Activated CD4-positive, alpha-beta T cell treated with anti-CD3 and anti-CD28 coated beads, Interleukin-2, amount 50 U/mL, for 1 hour (primary cell): ENCODE measurements at places on chromosomes 3 and 15.

- peak; percentile 23 for DNase-seq
Observed at GRCh38 chr3:12875857-12876836, 34.8 kb upstream of the RPL32 start.

- DNase-seq, result no peak
Observed at GRCh38 chr15:31517711-31518110, 191.1 kb downstream of the KLF13 start.

DNA sequence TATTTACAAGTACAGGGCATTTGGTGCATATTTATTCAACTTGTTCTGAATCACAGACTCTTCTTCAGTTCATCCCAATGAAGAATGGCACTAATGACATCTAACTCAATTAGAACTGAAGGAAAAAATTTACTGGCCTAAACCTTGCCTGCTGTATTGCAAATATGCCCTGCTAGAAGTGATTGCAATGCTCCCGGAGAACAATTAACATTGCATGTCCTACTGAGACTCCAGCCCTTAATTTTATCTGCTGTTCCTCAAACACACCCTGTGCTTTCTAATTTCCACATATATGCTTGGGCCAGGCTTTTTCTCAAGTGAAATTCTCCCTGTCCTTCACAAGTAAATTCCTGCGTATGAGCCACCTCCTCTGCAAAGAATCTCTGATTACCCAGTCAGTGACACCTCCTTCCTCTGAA is 8.3 kb downstream of the ACKR4 start:
- DNase-seq, result no peak

- no peak for DNase-seq
Observed at GRCh38 chr15:80514071-80514780, 110.0 kb downstream of the ARNT2 start.

GRCh38 chr3:197487911-197488391 is 67.8 kb downstream of the BDH1 start:
- no peak for DNase-seq

DNA sequence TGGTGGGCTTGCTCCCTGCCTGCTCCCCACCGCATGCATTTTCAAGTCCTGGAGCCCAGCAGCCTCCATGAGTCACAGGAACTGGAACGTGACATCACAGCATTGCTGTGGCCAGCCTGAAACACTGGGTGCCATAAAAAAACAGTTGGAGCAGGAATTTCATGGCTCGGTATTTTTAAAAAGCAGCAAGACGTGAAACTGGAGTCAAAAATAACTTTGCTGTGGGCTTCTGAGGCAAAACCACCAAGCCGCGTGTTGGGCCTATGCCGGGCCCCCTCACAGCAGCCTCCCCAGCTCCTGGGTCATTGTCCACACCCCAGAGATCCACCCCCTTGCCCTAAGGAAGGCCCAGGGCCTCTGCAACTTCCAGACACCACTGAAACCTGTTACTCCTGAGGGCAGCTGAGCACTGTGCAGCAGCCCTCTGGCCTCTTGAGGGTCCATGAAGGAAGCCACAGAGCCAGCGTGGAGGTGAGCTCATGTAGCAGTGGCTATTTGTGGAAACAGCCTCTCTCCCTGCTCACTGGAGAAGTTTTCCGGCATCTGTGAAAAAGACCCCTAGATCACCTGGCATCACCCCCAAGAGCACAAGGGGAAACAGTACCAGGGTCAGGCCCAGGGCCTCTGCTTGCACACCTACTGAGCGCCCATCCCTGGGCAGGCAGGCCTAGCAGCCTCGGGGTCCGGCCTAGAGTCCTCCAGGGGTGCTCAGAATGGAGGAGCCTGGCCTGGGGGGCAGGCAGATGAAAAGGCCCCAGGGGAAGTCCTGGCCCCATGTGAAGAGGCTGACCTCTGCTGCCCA is 34.0 kb upstream of the DUSP7 start:
- DNase-seq, result no peak

GRCh38 chr15:30984542-30984941 is 6.9 kb downstream of the MTMR10 start:
- DNase-seq, result no peak

GRCh38 chr15:41161336-41161735 is 45.3 kb upstream of the INO80 start:
- no peak for DNase-seq

DNA sequence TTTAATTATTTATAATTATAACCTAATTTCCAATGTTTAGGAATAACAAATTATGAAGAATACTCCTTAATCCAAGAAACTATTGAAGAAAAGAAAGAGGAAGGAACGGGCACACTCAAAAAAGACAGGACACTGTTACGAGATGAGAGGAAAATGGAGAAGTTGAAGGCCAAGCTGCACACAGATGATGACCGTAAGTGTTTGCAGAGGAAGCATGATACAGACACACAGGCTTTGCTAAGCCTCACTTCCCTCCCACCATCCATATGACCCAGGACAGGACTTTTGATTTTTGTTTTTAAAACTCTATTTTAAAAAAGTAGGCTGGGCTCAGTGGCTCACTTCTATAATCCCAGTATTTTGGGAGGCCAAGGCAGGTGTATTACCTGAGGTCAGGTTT is 389.4 kb upstream of the TPM1 start:
- DNase-seq, result no peak

DNA sequence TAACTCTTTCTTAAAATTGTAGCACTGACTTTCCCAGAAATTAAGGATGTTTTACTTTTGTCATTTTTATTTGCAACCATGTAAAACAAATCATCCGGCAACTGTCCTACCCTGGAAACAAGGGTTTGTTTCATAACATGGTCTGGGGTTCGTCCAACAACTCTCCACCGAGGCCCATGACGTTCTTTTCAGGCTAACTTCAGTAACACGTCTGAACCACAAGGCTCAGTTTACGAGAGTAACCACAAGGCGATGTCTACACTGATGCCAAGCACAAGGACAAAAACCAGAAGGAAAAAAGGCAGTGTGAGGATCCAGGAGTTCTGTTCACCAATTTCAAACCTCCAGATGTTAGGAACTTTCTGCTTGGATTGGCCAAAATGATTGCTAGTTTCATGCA is 546.1 kb downstream of the NTRK3 start:
- no peak for DNase-seq

GRCh38 chr3:14411988-14412387 is 9.6 kb downstream of the SLC6A6 start:
- no peak for DNase-seq

GRCh38 chr3:30864836-30865235 is 29.6 kb downstream of the GADL1 start:
- DNase-seq, result no peak

GRCh38 chr15:45710657-45711056 is 75.8 kb downstream of the SQOR start:
- DNase-seq, result no peak

DNA sequence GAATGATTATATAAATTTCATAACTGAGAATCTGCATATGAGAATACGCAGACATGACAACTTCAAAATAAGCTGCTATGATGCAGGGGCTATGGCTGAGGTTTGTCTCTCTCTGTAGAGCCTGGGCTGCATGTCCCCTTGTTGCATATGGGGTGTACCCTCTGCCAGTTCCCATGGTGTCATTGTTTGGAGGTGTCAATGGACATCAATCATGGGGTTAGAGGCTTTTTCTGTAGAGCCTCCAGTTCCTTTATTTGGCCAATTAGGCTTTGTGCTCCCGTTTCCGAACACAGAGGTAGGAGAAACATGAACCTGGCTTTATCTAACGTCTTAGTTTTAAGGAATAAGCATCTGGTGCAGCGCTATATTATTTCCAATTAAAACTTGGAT is 77.3 kb upstream of the RARB start:
- no peak for DNase-seq

DNA sequence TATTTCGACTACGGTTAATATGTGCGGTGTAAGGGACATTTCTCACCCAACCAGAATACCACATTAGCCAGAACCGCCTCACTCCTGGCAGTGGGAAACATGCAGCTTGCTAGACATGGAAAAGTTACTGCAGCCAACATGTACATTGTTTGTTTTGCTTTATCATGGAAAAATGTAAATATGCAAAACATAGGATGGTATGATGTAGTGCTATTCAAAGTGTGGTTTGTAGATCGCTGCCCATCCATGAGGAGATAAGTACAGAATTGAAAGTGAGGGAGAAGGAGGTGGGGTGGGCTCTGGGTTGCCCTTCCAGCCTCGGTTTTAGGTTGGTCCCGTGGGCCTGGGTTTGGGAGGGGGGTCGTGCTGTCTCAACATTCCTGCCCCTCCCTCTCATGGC is 42.5 kb upstream of the SPESP1 start:
- no peak for DNase-seq

- DNase-seq, result no peak
Observed at GRCh38 chr15:50633653-50634052, 52.9 kb downstream of the TRPM7 start.

DNA sequence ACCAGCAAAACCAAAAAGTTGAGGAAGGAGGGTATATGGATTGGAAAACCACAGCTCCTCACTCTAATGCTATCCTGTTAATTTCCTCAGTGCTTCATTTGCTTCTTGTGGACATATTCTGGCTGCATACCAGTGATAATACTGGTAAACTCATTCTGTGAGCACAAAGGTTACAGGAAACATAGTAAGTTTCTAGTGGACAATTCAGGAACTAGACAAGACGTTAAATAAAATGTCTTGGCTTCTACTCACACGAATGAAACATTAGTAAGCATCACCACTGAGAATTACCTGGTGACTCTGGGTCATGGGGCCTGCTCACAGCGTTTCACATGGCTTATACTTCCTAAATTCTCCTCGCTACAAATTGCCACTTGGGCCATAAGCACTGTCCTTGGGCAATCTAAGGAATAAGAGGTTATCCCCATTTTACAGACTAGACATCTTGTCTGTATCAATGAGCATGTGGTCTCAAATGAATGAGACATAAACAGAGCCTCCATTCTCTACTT is 20.1 kb upstream of the PPIB start:
- no peak for DNase-seq

- no peak for DNase-seq
Observed at GRCh38 chr3:41431386-41431785, 232.1 kb downstream of the CTNNB1 start.

DNA sequence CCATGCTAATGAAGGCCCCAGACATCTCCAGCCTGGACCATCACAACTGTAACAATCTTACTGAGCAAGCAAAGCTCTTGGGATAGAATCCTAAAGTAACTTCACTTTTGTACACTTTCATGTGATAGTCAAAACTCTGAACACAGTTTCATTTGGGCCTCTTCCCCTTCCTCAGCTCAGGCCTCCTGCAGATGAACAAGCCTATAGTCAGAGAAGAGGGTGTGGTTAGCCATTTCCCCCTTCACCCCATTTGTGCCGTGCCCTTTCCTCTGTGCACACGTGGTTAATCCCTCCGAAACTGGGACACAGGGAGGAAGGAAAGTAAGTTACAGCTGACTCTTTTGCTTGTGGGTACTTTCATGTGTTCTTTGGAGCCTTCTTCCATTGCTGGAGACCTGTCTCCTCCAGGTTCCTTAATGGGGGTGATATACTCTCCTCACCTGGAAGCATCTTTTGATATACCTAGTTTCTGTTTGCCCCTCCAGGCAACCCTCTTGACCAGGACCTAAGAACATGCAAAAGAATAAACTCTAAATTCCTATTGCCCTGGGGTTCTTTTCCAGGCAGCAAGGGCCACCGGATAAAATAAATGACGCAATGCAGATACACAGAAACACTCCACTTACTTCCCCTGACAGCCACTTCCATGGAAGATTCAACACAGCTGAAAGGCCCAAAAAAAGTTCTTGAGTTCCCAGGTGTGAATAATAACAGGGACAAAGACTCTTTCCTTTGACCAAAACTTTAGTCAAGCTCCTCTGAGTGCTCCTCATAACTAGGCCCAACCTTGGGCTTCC is 29.6 kb upstream of the CSTA start:
- no peak for DNase-seq

DNA sequence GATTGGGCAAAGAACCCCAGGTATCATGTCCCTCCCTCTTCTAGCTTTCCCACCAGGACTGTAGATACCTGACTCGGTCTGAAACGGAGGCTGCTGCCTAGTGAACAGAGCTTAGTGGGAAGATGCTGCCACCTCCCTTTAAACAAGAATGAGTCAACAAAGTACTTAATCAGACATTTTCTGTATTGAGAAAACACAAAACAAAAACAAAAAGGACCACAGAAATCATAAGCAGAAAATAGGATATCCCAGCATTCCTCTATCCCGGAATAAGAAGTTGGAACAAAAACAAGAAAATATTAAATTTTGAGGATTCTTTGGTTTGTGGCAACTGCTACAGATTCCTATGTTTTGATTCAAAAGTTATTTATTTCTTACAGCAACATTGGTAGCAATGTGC is 51.7 kb upstream of the COL8A1 start:
- DNase-seq, result no peak

GRCh38 chr3:153163756-153164550 is 1.9 kb downstream of the RAP2B start:
- DNase-seq, result no peak

GRCh38 chr3:149332227-149332765 is 1.1 kb downstream of the TM4SF18 start:
- DNase-seq, result no peak

GRCh38 chr15:71599418-71600151 is 210.8 kb upstream of the NR2E3 start:
- no peak for DNase-seq

GRCh38 chr15:68410466-68411342 is 21.3 kb downstream of the ITGA11 start:
- no peak for DNase-seq
